Hepatocyte (in vitro differentiated cells): ENCODE measurements at places on chromosomes 7 and 10.

- no peak for DNase-seq
These were observed 120.9 kb upstream of the KCTD7 start for GRCh38 chr7:66507764-66508296.

DNA sequence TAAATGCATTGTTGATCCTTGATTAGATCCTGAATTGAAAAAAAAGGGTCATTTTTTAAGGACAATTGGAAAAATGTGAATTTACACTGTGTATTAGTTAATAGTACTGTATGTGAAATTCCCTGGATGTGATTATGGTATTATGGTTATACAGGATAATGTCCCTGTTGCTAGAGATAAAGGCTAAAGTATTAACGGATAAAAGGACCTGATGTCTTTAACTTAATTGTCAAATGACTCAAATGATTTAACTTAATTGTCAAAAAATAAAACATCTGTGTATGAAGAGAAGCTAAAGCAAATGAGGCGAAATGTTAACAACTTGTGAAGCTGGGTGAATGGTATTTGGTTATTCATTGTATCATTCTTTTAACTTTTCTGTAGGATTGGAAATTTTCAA is 48.8 kb downstream of the SUFU start:
- DNase-seq, result no peak

DNA sequence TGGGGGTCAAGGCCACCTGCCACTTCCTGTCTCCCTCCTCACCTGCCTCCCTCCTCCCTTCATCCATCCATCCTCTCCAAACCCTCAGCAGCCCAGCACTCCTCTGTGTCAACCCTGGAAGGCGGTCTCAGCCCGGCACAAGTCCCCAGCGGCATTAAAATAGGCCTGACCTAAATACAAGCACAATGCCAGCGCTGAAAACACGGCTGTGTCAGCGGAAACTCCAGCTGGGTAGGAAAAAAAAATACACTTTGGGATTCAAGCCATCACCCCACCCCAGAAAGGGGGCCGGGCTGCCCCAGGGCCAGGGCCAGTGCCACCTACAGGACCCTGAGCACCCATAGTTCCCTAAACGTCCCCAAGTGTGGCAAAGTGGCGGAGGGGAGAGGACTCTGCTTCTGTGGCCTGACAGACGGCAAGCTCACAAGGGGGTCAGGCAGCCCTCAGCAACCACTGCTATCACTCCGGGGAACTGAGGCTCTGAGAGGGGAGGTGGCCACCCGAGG is 22.7 kb upstream of the GTF2IRD1 start:
- no peak for DNase-seq

GRCh38 chr7:99667179-99667578 is 12.6 kb downstream of the CYP3A5 start:
- DNase-seq, result no peak

- DNase-seq, result no peak
These were observed 73.3 kb downstream of the CXCL12 start for GRCh38 chr10:44311563-44312051.
